ENCODE measurements at places on chromosomes 7 and 10.
A peak's percentile ranks its signal among the peaks of the same experiment; 100 is the strongest.

- no peak for DNase-seq
These were observed 2.5 kb upstream of the ANXA11 start for GRCh38 chr10:80207768-80208370.

GRCh38 chr7:130649004-130649790, 19.4 kb downstream of the COPG2 start:
- DNase-seq: peak; percentile 81

GRCh38 chr10:113252650-113253618, 299.9 kb upstream of the HABP2 start:
- DNase-seq: no peak

DNA sequence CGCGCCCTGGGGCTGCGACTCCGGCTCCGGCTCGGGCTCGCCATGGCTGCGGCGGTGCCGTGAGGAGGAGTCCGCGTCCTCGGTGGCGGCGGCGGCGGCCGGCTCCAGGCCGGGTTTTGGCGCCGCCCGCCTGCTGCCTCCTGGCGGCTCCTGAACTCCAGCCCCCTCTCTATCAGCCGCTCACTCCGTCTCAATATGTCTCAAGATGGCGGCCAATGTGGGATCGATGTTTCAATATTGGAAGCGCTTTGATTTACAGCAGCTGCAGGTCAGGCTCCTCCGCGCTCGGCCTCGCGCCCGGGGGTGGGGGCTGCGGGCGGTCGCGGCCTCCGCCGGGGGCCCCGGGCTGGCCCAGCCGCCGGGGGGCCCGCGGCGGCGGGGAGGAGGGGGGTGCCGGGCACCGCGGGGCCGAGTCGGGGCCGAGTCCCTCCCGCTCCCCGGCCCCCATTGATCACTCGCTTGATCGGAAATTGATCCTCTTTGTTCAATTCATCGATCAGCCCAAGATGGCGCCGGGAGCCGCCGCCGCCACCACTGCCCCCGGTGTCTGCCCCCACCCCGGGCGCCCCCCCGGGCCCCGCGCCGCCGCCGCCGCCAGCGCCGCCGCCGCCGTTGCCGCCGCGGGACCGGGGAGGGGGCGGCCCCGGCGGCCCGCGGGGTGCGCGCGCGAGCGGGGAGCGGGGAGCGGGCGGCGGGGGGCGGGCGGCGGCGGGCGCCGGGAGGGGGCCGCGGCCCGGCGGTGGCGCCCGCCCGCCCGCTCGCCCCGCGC, 1.4 kb upstream of the CUX1 start:
- peak; percentile 78 for DNase-seq

GRCh38 chr7:38178695-38179344, 775 bp downstream of the STARD3NL start:
- peak; percentile 28 for DNase-seq

GRCh38 chr7:100674411-100675104, 1.0 kb downstream of the GNB2 start:
- DNase-seq: no peak

- DNase-seq: peak; percentile 38
These were observed 759 bp downstream of the NUDT1 start for GRCh38 chr7:2242541-2243429.

DNA sequence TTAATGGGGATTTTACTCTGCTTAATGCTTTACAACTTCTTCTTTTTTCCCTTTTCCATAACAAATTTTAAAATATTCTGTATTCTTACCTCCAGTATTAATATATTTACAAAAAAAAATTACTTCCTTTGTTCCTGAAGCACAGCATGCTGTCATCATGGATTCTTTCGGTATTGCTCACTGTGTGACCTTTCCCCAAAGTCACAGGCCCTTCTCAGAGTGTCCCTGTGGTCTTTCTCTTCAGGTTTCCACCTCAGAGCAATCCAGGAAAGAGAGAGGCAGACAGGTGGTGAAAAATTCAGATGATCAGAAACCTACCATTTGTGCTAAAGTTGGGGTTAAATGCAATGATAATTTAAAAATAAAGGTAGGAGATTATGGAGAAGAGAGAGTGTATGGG, 13.0 kb downstream of the AOAH start:
- no peak for DNase-seq

DNA sequence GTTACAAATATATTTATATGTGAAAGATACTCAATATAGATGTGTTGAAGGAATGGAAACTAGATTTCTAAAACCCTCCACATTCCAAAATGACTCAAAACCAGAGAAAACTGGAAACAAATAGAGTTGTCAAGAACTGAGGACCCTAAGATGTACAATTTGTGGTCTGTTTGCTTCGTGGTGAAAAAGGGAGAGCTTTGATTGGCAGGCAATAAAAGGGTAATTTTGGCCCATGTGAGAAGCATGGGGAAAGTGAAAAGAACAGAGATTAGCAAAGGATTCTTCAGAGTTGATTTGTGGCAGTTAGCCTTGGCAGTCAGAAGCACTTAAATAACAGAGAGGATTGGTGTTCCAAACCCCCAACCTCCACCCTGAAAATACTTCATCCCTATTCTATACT, 37.1 kb upstream of the DKK1 start:
- DNase-seq: no peak

- DNase-seq: no peak
These were observed 699 bp downstream of the GHITM start for GRCh38 chr10:84140036-84140379.

GRCh38 chr10:49783645-49784044, 21.5 kb upstream of the OGDHL start:
- no peak for DNase-seq

DNA sequence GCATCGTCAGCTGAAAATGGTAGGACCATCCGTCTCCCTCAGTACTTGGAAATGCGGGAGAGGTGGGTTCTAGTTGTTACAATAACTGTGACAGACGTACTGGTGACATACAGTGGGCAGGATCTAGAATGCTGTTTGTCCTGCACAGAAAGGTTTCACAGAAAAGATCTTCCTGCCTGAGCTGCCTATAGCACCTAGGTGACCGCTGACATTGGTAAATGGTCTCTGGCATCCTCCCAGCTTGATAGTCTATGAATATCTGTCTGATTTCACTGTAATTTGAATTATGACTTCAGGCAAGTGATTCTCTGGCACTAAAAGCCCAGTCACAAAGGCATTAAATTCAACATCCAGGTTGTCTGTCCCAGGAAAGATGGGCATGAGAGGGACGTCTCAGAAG, 38.2 kb upstream of the CCDC3 start:
- DNase-seq: no peak

DNA sequence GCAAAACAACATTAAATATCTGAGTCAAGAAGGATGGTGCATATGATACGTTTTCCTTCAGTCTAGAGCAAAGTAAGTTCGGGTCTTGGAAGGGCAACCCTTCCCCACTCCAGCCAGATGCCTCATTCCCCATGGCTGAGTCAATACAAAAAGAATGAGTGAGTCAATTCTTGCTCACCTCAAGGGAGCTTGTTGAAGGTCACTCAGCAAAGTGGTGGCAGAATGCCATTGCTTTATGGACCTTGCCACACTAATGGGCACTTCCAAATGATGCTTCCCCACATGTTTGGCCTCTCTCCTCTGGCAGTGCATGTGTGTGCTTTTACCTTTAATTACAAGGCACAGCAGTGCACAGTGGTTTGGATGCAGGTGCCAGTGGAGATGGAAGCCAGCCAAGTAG, 296.5 kb downstream of the SORCS3 start:
- no peak for DNase-seq

DNA sequence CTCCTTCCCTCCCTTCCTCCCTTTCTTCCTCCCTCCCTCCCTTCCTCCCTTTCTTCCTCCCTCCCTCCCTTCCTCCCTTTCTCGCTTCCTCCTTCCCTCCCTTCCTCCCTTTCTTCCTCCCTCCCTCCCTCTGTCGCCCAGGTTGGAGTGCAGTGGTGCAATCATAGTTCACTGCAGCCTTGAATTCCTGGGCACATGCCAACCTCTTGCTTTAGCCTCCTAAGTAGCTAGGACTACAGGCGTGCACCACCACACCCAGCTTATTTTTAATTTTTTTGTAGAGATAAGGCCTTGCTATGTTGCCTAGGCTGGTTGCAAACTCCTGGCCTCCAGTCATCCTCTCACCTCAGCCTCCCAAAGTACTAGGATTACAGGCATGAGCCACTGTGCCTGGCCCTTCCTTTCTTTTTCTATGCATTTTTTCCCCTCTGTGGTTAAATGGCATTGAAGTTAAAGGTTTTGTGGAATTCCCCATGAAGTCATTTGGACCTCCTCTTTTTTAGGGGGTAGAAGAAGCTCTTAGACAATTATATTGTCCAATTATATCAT, 9.6 kb downstream of the KLHDC10 start:
- DNase-seq: no peak

DNA sequence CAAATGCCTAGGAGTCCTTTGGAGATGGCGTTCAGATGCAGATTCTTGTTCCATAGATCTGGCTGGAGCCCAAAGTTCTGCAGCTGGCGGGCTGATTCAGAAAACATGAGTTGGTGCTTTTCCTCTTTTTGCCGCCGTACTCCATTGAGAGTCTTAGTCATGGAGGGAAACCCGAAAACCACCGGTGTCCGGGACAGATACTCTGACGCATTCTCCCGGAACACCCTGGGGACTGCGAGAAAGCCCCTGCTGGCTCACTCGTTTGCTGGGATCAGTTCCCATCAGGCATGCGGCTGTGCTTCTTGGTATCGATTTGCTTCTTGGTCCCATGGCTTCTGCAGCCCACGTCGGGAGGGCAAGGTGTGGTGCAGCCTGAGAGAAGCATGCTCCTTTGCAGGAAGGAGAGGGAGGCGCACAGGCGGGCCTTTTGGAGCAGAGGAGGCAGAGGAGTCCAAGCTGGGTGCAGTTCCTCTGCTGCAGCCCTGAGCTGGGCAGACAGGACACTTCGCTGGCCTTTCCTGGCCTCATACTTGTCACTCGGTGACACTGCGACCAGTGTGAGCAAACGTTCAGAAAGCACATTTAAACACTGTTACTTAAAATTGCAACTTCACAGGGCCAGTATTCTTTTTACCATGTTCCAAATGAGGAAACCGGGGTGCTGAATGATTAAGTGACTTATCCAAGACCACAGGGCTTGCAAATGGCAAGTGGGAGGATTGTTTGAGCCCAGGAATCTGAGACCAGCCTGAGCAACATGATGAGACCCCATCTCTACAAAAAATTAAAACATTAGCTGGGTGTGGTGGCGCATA, 30.6 kb upstream of the PFKFB3 start:
- DNase-seq: peak; percentile 62

DNA sequence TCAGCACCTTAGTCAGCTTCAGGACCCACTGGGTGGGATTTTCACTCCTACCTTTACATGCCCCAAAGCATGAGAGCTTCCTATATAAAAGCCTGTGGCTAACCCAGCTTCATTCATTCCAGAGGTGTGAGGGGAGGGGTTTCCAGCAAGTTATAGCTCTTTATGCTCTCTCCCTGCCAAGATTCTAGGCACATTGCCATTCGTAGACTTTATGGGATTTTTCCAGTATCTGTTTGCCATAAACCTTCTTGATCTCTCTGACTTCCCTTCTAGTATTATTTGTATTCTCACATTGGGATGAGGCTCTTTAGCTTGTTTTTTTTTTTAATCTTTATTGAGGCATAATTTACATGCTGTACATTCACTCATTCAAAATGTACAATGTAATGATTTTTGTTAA, 67.5 kb downstream of the POU6F2 start:
- no peak for DNase-seq

GRCh38 chr10:72738486-72738885, 46.5 kb downstream of the MCU start:
- DNase-seq: no peak

DNA sequence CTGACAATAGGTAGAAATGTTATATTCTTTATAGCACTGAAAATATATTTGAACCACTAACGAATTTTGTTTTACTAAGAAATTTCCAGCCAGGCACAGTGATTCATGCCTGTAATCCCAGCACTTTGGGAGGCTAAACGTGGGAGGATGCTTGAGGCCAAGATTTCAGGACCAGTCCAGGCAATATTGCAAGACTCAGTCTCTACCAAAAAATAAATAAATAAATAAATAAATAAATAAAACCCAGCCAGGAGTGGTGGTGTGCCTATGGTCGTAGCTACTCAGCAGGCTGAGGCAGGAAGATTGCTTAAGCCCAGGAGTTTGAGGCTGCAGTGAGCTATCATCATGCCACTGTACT, 39.8 kb downstream of the PIP4K2A start:
- DNase-seq: no peak

- DNase-seq: peak; percentile 67
These were observed 4.0 kb upstream of the SH3PXD2A start for GRCh38 chr10:103859161-103860086.

DNA sequence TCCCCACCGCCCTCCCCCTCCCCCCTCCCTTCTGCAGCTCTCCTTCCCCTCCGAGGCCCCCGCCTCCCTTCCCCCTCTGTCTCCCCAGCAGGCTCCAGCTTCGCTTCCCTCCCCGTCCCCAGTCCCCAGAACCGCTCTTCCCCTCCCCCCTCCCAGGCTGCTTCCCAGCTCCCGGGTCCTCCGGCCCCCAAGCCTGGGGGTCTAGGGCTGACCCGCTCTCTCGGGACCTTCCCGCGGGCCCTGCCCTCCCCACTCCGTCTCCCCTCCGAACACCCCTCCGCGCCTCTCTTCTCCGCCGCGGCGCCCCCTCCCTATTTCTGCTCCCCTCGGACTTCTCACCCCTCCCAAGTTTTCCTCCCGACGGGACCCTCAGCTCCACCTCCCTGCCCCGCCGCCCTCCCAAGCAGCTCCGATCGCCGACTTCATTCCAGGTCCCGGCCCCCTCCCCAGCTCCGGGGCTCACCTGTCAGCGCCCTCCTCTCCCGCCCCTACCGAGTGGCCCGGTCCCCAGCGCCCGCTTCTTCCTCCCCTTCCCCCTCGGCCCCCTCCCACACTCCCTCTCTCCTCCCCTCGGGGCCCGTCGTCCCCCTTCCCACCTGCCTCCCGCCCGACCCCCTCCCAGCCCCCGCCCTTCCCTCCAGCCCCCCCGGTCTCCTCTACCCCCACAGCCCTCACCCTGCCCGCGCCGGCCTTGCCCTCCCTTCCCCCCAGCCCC, 990 bp downstream of the ZNF467 start:
- no peak for DNase-seq

DNA sequence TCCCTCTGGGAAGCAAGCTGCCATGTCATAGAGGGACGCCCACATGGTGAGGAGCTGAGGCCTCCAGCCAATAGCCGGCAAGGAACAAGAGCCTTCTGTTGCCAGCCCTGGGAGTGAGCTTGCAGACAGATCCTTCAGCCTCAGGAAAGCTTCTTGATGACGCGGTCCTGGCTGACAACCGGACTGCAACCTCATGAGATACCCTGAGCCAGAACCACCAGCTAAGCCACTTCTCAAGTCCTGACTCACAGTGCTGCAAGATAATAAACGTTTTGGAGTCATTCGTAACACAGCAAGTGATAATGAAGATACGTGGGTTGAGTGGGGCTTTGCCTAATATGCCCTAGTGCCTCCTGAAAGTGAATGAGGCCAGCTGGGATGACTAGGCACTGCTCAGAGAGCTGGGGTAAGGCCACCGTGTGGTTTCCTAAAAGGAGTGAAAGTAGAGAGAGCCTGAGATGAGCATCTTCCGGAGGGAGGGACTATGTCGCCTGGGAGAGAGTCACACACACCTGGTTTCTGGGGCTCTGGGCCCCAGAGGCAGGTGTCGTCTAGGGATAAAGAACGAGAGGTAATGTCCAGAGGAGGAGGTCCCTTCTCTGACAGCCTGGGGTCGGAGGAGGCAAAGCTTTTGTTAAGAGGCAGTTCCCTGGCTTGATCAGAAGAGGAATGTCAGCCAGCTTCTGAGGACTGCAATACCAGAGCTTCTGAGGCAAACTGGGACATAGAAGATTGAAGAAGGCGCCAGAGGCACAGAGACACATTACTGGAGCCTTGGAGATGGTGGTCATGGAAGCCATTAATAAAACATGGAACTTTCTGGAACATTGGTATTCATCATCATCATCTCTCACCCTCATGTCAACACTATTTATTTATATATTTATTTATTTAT, 53.6 kb downstream of the PYROXD2 start:
- DNase-seq: peak; percentile 79

GRCh38 chr7:128838109-128838779, 8.0 kb downstream of the FLNC start:
- no peak for DNase-seq

- DNase-seq: no peak
These were observed 50.0 kb downstream of the TACR2 start for GRCh38 chr10:69366738-69367137.
